NCI-H2081 treated with DMSO at 0.1 percent for 48 hours (cell line): ENCODE measurements at places on chromosomes 7 and 10.

DNA sequence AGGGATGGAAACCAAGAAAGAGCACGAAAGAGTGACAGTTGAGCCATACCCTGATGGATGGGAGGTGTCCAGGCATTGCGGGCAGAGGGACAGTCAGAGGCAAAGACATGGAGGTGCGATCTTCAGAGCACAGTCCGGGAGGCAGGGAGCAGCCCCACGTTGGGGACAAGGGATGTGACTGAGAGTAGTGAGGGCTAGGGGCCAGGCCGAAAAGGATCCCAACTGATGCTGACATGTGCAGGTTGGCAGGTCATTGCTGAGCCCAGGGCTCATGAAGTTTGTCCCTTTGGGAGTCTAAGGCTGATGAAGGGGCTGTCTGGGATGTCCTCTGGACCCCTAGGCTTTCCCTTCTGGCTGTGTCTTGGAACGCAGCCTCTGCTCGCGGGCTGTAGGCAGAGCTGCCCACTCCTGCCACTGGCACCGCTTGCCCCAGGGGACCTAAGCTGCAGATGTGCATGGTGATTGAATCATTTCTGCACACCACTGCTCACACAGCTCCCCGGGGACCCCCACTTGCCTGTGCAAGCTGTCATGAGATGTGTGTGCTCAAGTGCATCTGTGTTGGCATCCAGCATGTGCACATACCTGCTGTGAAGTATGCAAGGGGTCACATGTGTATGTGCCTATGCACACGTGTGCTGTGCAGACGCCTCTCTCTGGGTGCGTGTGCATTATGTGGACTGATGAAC, 125.1 kb downstream of the ZMIZ1 start:
- no peak for DNase-seq

GRCh38 chr10:16843252-16843870, 26.1 kb upstream of the RSU1 start:
- peak; percentile 56 for DNase-seq

DNA sequence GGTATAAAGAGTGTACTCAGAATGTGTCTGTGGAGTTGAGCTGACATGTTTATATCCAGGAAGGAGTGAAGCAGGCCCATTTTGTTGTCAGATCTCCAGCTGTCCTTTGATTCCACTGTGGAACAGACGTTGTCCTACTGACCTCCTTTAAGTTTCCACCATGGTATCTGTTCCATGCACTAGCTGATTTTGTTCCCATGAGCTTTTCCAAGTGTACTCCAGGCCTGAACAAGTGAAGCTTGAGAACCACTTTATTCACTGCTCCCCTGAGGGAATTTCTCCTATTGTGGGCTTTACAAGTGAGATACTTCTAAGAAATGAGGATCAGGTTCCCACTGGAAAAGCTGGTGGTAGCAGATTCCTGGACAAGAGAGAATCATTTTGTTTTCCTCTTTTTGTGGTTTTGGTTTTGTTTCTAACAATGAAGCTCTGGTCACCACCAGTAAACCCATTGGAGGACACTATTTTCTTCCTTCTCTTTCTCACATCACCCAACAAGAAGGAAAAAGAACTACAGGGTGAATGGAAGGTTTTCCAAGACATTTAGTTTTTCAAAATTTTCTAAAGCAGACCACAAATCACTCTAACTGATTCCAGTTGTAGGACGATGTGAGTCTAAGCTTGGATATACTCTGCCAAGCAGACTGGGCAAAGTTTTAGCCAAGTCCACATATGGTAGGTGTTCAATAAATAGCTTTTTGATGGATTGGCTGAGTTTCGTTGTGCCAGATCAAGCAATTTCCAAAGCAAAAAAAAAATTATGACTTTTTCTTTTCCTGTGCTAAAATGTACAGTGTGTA, 144.2 kb downstream of the JCAD start:
- DNase-seq: no peak

- no peak for DNase-seq
Measured at GRCh38 chr10:100731407-100732240, 13.8 kb upstream of the PAX2 start.

- no peak for DNase-seq
Measured at GRCh38 chr7:11436316-11436715, 395.7 kb downstream of the THSD7A start.

DNA sequence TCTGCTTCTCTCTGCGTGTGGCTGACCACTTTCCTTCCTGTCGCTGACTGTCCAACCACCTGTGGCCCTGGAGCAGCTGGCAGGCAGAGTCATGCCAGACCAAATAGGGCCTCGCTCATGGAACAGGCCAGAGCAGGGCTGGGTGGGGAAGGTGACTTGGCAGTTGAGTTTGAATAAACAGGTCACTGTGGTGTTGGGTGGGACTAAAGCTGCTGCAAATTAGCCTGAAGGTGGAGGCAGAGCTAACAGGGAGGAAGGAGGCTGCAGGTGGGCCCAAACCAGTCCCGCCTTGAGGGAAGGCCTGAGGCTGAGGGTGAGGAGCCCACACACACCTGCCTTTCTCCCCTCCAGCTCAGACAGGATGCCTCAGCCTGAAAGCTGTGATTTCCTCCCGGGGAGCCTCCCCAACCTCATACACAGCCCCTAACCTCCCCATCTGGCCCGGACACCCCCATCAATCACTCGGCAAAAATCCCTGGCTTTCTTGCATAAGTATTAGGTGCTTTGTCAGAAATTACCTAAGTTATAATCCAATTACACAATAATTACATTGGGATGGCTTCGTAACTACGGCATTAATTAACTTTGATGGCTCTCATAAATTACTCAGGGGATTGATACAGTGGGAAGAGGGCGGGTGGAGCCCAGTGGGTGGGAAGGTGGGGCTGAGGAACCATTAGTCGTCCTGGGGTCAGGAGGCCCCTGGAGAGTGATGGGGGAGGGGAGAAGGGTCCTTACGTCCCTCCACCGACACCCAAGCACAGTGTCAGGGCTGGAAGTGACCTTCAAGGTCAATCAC, 97.7 kb upstream of the PCBD1 start:
- DNase-seq: no peak

DNA sequence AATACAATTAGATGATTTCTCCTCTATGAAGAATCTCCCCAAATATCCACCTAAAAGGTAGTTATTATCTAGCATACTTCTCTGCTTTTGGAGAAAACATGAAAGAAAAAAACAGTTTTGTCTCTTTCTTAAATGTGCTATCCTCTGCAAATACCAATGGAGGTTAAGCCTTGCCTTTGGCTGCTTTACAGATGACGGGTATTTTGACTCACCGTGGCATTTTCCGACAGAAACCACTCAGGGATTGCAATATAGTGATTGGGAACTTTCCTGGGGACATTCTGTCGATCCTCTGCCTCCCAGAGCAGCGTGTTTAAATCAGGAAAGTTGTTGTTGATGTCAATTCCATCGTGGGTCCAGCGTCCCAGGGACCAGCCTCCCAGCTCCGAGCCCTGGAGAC, 100.6 kb downstream of the GPR26 start:
- no peak for DNase-seq

DNA sequence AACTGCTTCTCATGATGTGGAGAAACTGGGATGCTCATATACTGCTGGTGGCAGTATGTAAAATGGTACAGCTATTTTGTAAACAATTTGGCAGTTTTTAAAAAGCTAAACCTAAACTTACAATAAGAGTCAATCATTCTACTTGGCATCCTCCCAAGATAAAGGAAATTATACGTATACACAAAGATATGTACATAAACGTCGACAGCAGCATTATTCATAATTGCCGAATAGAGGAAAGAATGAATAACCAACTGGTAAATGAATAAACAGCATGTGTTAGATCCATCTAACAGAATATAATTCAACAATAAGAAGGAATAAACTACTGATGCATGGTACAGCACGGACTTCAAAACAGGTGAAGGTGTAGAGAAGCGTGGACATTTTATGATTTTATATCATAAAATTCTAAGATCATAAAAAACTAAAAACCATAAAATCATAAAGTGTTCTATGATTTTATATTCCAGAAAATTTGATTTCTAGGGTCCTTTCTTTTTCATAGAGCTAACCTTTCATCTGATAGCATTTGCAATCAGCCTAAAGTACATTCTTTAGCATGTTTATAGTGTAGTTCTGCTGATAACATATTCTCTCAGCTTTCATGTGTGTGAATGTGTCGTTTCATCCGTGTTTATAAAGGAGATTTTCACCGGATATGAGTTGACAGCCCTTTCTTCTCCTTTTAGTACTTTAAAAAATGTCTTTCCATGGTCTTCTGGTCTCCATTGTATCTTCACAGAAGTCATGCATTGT, 261.5 kb downstream of the DIP2C start:
- no peak for DNase-seq

- no peak for DNase-seq
Measured at GRCh38 chr7:76065016-76065612, 17.2 kb downstream of the MDH2 start.

DNA sequence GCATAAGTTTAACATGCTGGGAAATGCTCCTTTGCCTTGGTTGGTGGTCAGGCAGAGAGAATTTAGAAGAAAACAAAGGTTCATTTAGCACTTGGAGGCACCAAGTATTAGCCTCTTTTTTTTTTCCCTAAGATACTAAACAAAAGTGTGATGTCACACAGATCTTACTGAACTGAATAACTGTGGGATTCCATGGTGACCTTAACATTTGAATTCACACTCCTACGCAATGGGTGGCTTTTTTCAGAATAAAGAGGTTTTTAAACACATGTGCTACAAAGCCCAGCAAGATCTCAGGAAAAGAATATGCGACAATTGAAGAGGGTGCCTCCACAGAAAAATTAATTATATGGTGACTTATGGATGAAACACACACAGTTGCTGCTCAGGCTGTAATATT, 133.4 kb upstream of the ABCB5 start:
- DNase-seq: no peak

- no peak for DNase-seq
Measured at GRCh38 chr10:61857746-61858145, 43.8 kb upstream of the ARID5B start.

DNA sequence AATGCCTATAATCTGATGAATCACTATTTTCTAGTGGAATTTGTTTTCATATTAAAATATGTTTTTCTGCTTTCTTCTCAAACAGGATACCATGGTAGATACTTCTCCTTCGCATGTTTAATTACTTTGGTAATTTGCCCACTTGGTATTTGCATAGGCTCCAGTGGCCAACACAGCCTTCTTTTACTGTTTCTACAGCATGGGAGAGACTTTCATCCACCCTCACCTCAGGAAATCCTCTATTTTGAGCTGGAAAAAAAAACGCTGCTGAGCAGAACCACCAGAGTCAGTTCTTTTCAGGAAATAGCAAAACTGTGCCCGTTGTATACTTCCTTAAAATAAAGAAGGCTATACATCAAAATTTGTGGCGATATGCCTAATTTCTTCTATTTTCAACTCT, 213.3 kb downstream of the MDFIC start:
- DNase-seq: no peak

DNA sequence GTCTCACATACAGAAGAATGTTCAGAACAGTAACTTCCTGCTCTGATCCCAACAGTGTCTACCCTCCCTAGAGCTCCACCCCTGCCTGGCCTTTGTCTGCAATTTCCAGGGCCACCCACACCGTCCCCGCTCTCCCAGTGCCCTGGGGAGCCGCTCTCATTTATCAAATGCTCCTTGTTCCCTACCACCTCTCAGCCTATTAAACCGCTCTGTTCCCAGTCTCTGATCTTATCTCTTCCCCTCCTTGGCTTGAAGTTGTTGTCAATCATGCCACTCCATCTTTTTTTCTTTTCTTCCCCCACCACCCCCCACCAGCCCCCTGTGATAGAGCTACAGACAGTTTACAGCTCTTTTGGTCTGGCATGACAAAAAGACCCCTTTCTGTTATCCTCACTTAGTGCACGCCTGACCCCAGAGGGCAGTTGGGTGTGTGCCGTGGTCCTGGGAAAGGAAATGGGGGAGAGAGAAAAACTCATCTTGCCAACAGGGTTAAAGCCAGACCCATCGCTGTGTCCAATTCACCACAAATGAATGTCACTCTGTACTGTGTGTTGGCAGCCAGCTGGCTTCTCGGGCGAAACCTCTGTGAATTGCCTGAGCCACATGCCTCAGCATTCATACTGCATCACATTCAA, 28.8 kb upstream of the HECTD2 start:
- DNase-seq: no peak

- no peak for DNase-seq
Measured at GRCh38 chr7:155496267-155497005, 38.5 kb downstream of the EN2 start.

- DNase-seq: no peak
Measured at GRCh38 chr7:134900166-134900982, 85.9 kb upstream of the AGBL3 start.

- no peak for DNase-seq
Measured at GRCh38 chr7:27520815-27521790, 141.6 kb downstream of the HIBADH start.

DNA sequence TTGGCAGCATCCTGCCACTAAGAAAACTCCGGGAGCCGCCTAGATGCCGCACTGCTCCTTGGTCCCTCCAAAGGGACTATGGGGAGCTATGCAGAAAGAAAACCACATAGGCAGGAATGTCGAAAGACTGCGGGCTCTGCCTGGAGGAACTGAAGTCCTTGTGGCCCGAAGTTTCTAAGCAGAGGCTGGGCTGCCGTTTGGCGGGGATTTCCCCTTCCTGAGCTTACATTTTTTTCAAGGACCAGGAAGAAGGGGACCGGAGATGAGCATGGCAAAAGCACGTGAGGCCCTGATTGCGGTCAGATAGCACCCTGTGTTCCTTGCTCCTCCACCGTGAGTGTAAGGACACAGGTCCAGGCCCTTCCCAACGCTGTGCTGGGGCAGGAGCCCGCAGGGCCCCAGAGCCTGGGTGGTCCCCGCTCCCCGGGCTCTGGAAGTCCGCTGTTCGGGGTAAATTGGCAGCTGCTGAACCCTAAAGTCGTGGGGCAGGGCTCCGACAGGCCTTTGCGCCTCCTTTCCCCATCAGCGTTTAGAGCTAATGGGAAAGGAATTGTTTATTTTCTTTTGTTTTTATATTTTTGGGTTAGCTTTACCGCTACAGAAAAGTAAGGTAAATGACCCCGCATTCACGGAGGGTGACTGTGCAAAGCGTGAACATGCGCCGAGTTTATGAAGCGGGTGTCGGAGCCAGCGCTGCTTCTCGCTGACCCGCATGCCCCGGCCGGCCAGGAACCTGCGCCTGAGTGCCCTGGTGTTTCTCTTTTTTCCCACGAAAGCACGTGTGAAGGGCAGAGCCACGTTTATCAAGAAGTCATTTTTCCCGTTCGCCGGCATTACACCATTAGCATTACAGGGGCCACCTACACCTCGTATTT, 356.5 kb upstream of the ZNF32 start:
- no peak for DNase-seq

GRCh38 chr7:20793248-20793647, 6.6 kb upstream of the SP8 start:
- DNase-seq: peak; percentile 81

GRCh38 chr7:133633055-133633454, 380.2 kb downstream of the EXOC4 start:
- DNase-seq: no peak

- no peak for DNase-seq
Measured at GRCh38 chr10:43265799-43266721, 805 bp downstream of the RASGEF1A start.

GRCh38 chr7:30925913-30926312, 14.3 kb downstream of the AQP1 start:
- DNase-seq: no peak

GRCh38 chr7:2662273-2663120, 25.5 kb upstream of the AMZ1 start:
- no peak for DNase-seq

GRCh38 chr10:26215935-26216584, 514 bp upstream of the GAD2 start:
- DNase-seq: peak; percentile 10
